ENCODE measurements at places on chromosomes 6 and 20. TPM values are rescaled to one million over a fixed set of nuclear protein-coding genes. Genes with fewer than 3 reads are reported as not detected.
A peak's percentile ranks its signal among the peaks of the same experiment; 100 is the strongest.

Gene KHDC1
- 4.3 TPM for total RNA-seq

Gene FILIP1
- total RNA-seq: 5.0 TPM

Gene SLC17A9
- 31.1 TPM for total RNA-seq

Gene ADTRP
- total RNA-seq: 0.45 TPM

Gene RING1
- total RNA-seq: 27.4 TPM

Gene KIF25
- 2.0 TPM for total RNA-seq

Gene BPHL
- 36.6 TPM for total RNA-seq

GRCh38 chr6:1607516-1608221 is 2.0 kb upstream of the FOXC1 start:
- no peak overlapping the region for H3K27ac ChIP-seq
- peaks cover 21% of the 10 kb centered on the region for H3K36me3 ChIP-seq
- H3K4me1 ChIP-seq: peaks cover 14% of the 10 kb centered on the region
- peaks cover 82% of the 10 kb centered on the region for H3K27me3 ChIP-seq

DNA sequence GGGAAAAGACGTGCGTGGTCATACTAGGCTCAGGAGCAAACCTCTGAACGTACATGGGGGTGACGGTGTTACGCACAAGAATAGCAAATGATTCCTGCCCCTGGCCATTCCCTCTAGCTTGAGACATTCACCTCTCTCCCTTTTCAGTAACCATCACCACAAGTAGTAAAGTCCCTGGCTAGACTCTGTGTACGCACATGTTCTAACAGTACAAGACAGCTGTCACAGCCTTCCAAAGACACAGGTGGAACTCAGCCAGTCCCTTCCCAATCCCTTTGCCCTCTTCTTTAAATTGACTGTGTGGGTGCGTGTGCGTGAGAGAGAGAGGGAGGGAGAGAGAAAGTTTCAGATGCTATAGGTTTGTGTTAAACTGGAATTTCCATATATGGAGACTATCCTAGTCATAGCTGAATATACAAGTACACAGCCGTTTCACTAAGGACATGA is 67.3 kb downstream of the LY86 start:
- H3K4me1 ChIP-seq: no peaks in the 10 kb centered on the region
- no peaks in the 10 kb centered on the region for H3K27me3 ChIP-seq
- no peak overlapping the region for H3K27ac ChIP-seq
- no peak overlapping the region for H3K4me3 ChIP-seq

- H3K36me3 ChIP-seq: no peaks in the 10 kb centered on the region
- no peak overlapping the region for H3K4me3 ChIP-seq
- peaks cover 1% of the 10 kb centered on the region for H3K27me3 ChIP-seq
- H3K4me1 ChIP-seq: no peaks in the 10 kb centered on the region
- DNase-seq: no peak
These were observed 58.0 kb downstream of the BLOC1S5 start for GRCh38 chr6:8006208-8006607.

GRCh38 chr20:63577317-63577894 is 3.4 kb upstream of the HELZ2 start:
- no peaks in the 10 kb centered on the region for H3K4me1 ChIP-seq
- no peak for DNase-seq
- H3K27me3 ChIP-seq: no peaks in the 10 kb centered on the region
- H3K4me3 ChIP-seq: no peak overlapping the region

- no peaks in the 10 kb centered on the region for H3K36me3 ChIP-seq
- H3K27me3 ChIP-seq: no peaks in the 10 kb centered on the region
- no peak overlapping the region for H3K4me3 ChIP-seq
- no peak overlapping the region for H3K27ac ChIP-seq
These were observed 3.5 kb downstream of the LHFPL5 start for GRCh38 chr6:35808688-35809087.

GRCh38 chr6:112839525-112839961 is 492.4 kb downstream of the RFPL4B start:
- H3K27me3 ChIP-seq: no peaks in the 10 kb centered on the region
- DNase-seq: no peak
- no peaks in the 10 kb centered on the region for H3K36me3 ChIP-seq
- no peaks in the 10 kb centered on the region for H3K4me1 ChIP-seq
- no peak overlapping the region for H3K27ac ChIP-seq

DNA sequence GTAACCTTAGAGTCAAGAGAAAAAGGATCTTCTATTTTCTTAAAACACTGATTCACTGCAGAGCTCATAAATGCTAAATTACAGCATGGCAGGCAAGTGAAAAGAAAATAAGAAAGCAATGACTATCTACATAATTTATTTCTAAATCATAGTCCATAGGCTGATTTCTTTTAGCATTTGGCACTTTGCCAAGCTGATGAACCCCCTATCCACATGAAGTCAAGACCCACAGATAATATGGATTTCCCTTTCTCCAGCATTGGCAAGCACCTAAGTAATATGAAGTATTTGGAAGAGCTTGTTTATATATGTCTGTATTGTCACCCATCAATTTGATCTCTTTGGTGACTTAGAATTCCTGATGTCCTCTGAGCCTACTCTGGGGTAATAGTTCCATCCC is 47.9 kb upstream of the MRAP2 start:
- no peak for DNase-seq
- H3K4me3 ChIP-seq: no peak overlapping the region
- H3K4me1 ChIP-seq: no peaks in the 10 kb centered on the region
- no peaks in the 10 kb centered on the region for H3K36me3 ChIP-seq
- H3K27ac ChIP-seq: no peak overlapping the region
- H3K27me3 ChIP-seq: no peaks in the 10 kb centered on the region

DNA sequence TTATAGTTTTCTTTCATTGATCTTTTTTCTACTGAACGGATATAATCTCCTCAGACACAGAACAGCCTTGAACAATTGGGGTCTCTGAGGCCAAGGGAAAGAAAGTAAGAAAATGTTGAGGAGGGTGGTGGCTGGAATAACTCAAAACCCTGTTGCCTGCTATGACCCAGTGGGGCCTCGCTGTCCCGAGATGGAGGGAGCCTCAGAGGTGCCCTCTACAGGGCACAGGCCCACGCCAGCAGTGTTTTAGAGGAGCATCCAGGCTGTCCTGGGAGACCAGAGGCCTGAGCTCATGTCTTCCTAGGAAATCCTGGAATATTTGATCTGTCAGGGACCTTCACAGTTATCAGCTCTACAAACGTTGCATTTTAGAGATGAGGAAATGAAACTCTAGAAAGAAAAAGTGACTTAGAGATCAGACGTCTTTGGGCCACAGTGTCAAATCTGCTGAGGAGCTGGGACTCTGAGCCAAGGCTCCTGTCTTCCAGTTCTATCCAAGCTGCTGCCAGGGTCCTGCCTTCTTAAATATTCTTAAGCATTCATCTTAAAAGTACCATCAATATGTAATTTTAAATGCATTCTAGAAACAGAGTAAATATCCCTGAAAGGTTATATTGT is 26.3 kb downstream of the ALDH5A1 start:
- DNase-seq: peak; percentile 70
- H3K4me1 ChIP-seq: no peaks in the 10 kb centered on the region
- H3K27ac ChIP-seq: no peak overlapping the region
- H3K27me3 ChIP-seq: no peaks in the 10 kb centered on the region
- no peaks in the 10 kb centered on the region for H3K36me3 ChIP-seq
- H3K4me3 ChIP-seq: no peak overlapping the region

- H3K4me1 ChIP-seq: peaks cover 4% of the 10 kb centered on the region
- no peak for DNase-seq
- H3K27me3 ChIP-seq: no peaks in the 10 kb centered on the region
- H3K36me3 ChIP-seq: no peaks in the 10 kb centered on the region
- H3K27ac ChIP-seq: no peak overlapping the region
These were observed 9.2 kb upstream of the HLA-DOB start for GRCh38 chr6:32825966-32826365.

DNA sequence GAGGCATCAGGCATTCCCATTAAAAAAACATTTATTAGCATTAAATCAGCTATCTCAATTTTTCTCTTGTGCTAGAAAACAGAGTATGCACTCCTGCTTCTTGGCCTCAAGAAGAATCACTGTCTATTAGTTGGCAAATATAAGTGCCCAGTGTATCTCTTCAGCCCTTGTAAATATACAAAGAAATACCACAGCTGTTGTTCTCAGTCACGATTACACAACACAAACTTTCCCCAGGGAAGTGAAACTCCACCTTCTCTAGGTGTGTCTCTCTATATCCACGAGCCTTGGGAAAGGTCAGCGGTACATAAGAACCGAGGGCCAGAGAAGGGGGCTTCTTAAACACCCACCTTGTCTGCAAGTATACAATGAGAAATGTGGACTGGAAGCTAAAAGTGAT is 194.7 kb downstream of the PKHD1 start:
- H3K27me3 ChIP-seq: no peaks in the 10 kb centered on the region
- DNase-seq: no peak
- H3K36me3 ChIP-seq: no peaks in the 10 kb centered on the region
- no peaks in the 10 kb centered on the region for H3K4me1 ChIP-seq
- H3K27ac ChIP-seq: no peak overlapping the region

All from H1 (cell line).